ENCODE measurements at places on chromosomes 5 and 9. TPM values are rescaled to one million over a fixed set of nuclear protein-coding genes. Genes with fewer than 3 reads are reported as not detected.

DNA sequence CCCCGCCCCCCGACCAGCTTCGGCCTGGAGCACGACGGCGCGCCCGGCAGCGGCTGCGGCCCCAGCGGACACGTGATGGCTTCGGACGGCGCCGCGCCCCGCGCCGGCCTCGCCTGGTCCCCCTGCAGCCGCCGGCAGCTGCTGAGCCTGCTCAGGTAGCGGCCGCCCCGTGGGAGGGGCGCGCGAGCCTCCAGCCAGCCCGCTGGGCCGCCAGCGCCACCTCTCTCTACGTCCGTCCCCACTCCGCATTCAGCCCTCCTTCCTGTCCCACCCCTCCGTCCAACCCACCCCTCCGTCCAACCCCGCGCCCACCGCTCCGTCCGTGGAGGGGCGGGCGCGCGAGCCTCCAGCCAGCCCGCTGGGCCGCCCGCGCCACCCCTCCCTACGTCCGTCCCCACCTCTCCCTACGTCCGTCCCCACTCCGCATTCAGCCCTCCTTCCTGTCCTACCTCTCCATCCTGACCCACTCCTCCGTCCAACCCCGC, 6.5 kb downstream of the ADAMTS13 start:
- no peak for DNase-seq

GRCh38 chr9:93209097-93209496, 25.2 kb downstream of the WNK2 start:
- no peak for DNase-seq

DNA sequence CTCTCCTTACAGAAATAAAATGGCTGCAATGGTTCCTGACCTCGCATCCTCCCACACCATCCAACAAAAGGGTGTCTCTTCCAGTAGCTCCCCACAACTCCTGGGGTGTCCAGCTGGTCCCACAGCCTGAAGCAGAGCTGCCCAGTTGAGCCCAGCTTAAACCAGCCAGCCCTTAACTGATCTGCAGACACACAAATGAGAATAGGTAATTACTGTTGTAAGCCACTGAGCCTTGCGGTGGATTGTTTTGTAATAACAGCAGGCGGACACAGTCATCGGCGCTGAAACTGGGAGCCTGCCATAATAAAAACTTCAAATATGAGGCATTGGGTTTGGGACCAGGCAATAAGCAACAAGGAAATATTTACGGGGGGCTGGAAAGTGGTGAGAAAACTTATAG, 10.4 kb upstream of the ZBTB43 start:
- DNase-seq: no peak

DNA sequence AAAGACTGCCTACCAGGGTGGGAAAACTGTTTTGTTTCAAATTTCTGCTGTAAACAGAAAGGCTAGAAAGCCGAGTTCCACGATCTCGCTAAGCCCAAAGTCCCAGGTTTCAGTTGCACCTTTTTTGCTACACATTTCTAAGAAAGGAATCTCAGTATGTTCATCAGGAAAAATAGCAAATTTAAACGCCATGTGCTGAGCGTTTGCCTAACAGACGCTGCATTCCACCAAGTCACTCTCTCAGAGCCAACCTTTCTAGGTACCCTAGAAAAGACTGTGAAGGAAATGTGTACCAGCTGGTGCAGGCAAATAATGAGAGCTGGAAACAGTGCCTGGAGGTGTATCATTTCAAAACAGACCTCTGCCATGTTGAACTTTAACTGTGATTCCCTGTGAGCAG, 71.8 kb downstream of the FRMD3 start:
- no peak for DNase-seq

- DNase-seq: no peak
These were observed 4.8 kb upstream of the ENTPD2 start for GRCh38 chr9:137058521-137059234.

ROPN1L gene
- total RNA-seq: 7.5 TPM

MED7 gene
- 10.4 TPM for total RNA-seq
